ENCODE measurements at places on chromosomes 6 and 20.

- no peak for ATAC-seq
These were observed 1305.2 kb downstream of the EPHA7 start for GRCh38 chr6:92114091-92114675.

DNA sequence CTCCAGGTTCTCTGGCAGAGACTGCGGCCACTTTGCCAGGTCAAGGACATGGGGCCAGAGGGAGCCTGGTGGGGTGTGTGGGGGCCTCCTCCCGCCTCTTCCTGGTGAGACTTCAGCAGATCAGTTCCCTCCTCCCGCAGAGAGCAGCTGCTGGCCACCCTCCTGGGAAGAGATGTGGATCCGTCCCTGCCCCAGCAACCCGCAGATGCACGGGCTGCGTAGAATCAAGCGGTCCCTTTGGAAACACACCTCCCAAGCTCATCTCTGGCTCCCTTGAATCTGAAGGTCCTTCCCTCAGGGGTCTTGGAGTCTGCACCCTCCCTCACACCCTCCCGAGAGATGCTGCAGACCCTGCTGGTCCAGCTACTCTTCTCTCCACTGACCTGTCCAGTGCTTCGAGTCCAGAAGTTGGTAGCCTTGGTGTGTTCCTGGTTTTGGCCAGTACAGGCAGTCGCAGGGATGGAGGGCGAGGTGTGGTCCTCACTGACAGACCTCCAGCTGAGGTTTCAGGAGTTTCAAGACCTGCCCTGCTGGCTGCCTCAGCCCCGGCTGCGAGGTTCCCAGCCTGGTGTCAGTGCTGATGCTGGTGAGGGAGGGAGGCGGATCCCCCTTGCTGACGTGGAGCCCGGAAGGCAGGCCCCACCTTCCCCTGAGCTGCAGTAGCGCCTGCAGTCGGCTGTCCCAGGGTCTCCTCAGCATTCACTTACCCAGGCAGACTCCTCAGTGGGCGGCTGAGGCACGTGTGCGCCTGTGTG, at the start of gene NPBWR2:
NPBWR2 (minus strand) TSS at position 585 of the 755 bp plus-strand sequence. CDS start 734 bp downstream, outside the sequence.
- ATAC-seq: peak; percentile 73

DNA sequence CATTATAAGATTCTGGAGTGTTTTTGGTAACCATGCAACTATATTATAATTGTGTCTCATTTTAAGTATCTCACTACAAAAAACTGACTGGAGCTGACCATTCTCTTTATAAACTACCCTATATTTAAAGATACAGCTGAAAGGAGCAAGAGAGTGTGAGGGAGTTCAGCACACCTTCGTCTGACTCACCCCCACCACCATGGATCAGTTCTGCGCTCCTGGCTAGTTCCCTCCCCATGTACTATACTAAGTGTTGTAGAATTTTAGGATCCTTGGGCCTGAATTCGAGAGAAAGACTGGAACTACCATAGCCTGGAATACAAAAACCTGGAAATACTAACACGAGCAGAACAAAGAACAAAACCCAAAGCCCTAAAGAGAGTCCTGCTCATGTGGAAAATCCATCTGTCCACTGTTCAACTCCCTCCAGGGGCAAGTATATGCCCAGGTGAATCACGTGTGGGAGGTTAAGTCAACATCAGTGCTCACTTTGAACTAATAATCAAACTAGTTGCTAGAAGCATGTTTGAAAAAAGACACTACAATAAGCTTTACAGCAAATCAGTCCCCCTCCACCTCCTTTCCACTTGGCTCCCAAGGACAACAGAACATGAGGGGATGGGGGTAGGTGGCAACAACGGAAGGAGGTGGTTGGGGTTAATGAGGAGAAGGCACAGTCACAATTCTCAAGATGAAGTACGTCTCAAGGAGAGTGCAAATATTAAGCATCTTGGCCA, 46.8 kb downstream of the ELOVL5 start:
- ATAC-seq: no peak

- no peak for ATAC-seq
These were observed 47.8 kb downstream of the MYH7B start for GRCh38 chr20:35003211-35004031.

- no peak for ATAC-seq
These were observed 44.5 kb upstream of the PHACTR3 start for GRCh38 chr20:59559863-59560262.

- no peak for ATAC-seq
These were observed 123.1 kb upstream of the CARMIL1 start for GRCh38 chr6:25156123-25156522.

GRCh38 chr6:157503018-157503747, 122.2 kb downstream of the ZDHHC14 start:
- no peak for ATAC-seq

GRCh38 chr6:156336089-156336488, 441.1 kb upstream of the ARID1B start:
- peak; percentile 12 for ATAC-seq

DNA sequence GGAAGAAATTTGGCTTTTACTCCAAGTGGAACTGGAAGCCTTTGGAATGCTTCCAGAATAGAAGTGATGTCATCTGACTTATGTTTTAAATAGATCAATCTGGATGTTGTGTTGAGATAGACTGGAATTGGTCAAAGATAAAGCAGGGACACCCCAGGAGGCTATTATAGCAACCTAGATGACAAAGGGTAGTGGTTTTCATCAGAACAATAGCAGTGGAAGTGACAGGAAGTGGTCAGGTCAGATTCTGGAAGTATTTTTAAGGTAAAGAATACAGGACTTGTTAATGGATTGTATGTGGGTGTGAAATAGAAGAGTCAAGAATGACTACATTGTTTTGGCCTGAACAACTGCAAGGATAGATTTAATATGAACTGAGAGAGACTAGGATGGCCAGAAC, 191.4 kb downstream of the ADGRB3 start:
- no peak for ATAC-seq

DNA sequence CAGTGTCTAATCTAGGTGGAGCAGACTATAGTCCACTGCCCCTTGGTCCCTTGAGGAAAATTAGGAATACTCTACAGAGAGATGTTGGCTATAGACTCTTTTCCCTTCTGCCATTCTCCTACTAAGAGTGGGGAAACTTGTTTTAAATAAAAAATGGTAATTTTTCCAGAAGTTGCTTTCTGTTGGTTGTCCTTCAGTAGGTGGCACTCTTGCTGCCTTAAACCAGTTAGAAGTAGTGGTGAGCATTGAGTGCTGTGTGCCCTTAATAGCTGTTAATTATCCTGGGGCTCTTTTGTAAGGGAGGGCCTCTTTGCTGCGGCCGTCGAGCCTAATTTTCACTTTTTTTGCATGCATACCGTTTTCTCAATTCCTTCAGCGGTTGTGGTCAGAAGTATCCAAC, 2.8 kb downstream of the CMTR1 start:
- ATAC-seq: no peak

GRCh38 chr6:34638834-34639736, 57.5 kb downstream of the ILRUN start:
- ATAC-seq: peak; percentile 92

DNA sequence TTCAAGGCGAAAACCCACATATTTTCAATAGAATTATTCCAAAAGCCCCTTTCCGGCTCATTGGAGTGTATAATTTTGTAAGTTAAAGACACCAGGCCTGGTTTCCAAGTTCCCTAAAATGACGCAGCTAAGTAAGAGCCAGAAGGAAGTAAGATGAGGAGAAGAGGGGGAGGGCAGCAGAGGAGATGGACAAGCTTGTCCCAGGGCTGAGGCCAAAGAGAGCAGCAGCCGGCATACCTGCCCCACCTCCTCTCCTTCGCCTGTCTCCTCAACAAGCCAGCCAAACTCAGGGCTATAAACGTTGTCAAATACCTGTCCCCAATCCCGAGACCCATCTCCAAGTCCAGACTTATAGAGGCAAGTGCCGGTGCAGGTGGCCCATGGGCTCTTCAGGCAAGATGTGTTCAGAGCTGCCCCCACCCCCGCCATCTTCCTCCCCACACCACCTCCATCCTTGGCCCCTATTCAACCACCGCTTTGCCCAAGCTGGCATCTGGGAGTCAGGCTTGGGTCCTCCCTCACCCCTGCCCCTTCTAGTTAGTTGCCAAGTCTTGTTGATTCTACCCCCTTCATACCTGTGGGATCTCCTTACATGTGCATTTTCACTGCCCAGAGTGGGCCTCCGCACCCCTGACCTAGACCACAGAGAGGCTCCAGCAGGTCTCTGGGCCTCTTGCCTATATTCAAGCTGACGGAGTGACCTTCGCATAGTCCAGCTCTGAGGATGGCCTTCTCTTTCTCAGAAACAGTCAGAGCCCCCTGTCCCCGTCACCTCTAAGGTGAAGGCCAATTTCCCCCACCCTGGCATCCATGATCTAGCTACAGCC, 75.7 kb upstream of the SIRPA start:
- ATAC-seq: no peak

DNA sequence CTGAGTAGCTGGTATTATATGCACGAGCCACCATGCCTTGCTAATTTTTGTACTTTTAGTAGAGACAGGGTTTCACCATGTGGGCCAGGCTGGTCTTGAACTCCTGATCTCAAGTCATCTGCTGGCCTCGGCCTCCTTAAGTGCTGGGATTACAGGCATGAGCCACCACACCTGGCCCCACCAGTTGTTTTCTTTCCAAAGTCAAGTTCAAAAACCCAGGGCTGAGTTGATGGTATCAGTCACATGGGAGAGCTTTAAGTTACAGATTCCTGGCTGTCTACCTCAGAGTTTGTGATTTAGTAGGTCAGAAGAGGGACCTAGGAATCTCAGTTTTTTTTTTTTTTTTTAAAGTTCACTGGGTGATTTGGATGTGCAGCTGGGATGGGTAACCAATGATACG, 107.7 kb downstream of the SCP2D1 start:
- no peak for ATAC-seq

DNA sequence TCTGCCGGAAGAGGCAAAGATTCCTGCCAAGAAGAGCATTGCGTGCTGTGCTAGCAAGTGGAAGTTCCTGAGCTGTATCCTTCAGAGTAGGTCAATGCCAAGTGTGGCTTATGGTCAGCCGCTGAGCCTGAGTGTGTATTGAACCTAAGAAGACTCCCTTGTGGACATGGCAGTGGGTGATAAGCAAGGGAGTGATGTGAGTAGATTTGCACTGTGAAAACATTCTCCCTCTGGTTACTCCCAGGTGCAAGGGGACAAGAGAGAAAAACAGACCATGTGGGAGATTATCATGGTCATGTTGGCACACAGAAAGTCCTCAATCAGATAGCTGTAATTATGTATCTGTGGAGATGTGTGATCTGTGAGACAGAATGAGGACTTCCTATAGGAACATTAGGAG, 6.1 kb upstream of the TMEM74B start:
- ATAC-seq: no peak

GRCh38 chr6:87074101-87074621, 20.7 kb downstream of the CGA start:
- ATAC-seq: no peak

DNA sequence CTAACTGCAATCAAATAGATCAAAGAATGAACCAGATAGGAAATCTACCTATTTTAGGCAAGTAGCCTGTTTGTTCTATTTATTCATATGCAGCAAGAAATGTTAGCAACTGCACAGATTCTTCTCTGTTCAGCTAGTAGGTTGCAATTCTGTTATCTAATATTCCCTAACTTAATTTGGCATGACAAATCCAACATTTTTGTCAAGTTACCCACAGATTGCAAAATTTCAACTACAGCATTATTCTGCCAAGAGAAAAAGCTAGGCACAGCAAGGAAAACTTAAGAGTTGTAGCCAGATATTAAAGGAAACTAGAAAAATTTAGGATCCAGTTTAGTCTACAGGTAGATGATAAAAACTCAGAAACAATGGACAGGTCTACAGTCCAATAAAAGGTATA, 104.4 kb upstream of the SYNCRIP start:
- ATAC-seq: no peak

GRCh38 chr6:160417550-160417949, 69.4 kb downstream of the SLC22A3 start:
- ATAC-seq: no peak

DNA sequence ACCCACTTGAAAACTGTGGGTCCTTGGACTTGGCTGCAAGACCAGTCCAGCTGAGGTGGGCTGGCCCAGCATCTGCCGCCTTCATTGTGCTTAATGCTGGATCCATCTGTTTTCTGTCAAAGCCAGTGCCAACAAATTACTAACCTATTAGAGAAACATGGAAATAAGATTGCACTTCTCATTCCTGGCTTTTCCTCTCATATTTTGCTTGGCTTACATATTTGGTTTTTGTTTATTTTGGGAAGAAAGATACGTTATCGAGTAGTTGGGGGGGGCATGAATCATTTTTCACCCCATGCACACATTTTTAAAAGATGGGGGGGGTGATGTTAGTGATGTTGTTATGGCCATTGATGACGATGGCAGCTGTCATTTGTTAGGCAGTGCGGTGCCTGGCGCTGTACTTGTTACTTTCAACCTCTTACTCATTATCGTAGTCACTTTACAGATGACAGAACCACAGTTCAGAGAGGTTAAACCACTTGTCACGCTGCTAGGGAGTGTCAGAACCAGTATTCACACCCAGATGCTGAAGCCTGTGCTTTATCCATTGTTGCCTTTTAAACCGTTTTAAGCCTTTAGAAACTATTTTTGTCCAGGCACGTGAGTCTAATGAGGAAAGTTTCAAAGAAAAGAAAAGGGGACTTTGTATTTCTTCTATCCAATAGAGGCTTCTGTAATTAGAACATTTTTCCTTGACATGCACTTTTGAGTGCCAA, 180.0 kb downstream of the TMEM242 start:
- no peak for ATAC-seq

GRCh38 chr6:21870076-21870730, 276.7 kb downstream of the SOX4 start:
- no peak for ATAC-seq

- ATAC-seq: no peak
These were observed 16.7 kb upstream of the PRDM1 start for GRCh38 chr6:106069478-106069877.

DNA sequence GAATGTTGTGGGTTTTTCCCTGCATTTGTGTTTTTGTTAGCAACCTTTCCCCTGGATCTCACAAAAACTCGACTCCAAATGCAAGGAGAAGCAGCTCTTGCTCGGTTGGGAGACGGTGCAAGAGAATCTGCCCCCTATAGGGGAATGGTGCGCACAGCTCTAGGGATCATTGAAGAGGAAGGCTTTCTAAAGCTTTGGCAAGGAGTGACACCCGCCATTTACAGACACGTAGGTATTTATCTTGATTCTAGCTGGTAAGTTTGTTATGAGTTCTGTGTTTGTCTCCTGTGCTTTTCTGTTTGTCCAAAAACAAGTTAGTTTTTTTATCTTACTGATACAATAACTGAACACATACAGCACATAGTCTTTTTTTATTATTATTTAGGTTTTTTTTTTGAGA, 3.0 kb downstream of the SLC25A27 start:
- no peak for ATAC-seq

DNA sequence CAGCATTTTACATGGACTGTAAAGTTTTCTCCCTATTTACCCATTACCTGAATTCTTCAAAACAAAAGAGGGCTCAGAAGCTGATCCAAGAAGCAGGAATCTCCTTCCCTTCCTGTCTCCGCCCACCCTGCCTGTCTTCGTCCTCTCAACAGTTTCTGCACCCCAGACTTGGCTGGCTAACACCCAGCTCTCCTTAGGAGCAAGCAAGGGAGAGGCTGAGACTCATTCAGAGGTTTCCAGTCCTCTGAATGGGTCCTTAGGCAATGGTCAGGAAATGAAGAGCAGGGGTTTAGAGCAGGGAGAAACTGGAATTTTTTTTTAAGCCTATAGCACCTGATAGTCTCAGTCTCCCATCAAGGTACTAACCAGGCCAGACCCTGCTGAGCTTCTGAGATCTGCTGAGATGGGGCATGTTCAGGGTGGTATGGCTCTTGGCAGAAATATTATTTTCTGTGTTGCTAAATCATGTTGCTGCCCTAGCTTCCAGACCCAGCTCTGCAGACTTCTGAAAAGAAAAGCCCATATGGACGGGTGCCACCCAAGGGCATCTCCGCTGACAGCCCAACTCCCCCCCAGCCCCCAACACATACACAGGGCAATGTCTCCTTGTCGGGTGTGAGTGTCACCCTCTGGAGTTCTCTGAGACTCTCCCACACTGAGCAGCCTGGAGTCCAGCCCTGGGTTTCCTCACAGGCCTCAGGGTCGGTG, 74.6 kb upstream of the CD93 start:
- no peak for ATAC-seq

Data from stimulated activated memory B cell treated with anti-CD40 and anti-IgM and Interleukin-4, amounts not matched to agents 10 μg/mL and 1 μg/mL and 100 μg/mL, for 72 hours (primary cell).